Activated gamma-delta T cell (primary cell): ENCODE measurements at places on chromosomes 11 and 22.

GRCh38 chr11:83037877-83038276 lies 33.8 kb downstream of the RAB30 start:
- no peak for DNase-seq

DNA sequence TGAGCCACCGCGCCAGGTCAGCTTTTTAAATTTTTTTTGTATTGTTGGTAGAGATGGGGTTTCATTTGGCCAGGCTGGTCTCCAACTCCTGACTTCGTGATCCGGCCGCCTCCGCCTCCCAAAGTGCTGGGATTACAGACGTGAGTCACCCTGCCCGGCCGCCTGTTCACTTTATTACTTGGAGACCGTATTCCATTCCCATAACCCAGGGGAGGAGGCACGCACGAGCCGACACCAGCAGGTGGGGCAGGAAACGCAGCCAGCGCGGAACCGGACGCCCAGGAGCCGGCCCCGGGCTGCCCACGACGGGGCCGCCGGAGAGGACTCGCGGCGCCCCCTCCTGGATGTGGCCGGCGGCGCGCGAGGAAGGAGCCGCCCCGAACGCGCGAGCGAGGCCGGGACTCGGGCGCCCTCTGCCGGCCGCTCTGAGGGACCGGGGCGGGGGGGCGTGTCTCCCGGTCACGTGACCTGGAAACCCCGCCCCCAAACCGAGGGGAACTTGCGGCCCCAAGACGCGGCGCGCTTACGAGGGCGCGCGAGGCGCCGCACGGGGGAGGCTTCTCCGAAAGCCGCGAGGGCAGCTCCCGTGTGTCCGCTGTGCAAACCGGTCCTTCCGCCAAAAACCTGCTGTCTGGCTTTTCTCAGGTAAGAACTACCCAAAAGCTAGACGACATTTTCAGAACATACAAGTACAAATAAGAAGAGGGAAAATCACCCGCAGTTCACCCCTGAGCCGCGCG lies 11.6 kb upstream of the RNH1 start:
- no peak for DNase-seq

DNA sequence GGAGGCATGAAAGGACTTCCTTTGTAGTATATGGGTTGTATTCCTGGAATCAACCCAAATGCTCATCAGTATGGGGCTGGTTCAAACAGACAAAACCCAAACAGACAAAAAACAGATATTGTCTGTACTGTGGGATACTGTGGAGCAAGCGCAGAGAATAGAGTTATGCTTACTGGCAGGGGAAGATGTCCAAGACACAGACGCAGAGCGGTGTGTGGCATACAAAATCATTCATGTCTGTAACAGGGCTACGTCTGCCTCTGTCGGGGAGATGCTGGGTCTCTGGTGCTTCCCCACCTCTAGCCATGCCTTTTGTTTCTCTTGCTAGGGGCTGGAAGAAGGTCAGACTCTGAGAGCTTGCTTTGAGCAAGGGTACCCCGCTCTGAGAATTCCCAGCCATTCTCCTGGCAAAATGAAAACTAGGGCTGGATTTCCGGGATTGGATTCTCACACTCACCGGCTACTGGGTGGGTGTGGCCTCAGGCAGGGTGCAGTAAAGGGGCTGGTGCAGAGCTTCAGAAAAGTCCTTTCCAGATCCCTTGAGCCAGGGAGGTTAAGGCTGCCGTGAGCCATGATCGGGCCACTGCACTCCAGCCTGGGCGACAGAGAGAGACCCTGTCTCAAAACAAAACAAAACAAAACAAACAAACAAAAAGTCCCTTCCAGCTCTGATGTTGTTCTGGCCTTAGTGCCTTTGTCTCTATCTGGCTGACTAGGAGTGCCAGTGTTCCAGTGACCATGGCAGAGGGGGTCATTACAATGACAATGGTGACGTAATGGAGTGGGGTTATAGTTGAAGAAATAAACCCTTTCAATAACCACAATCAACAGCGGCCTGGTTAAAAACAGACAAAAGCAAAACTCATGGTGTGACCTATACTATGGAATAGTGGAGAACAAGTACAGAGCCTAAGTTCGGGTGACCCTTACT lies 2.9 kb upstream of the ABCC8 start:
- DNase-seq: no peak

GRCh38 chr11:130816546-130817329 lies 99.5 kb downstream of the SNX19 start:
- no peak for DNase-seq

GRCh38 chr11:26350002-26350401 lies 18.1 kb downstream of the ANO3 start:
- DNase-seq: no peak

DNA sequence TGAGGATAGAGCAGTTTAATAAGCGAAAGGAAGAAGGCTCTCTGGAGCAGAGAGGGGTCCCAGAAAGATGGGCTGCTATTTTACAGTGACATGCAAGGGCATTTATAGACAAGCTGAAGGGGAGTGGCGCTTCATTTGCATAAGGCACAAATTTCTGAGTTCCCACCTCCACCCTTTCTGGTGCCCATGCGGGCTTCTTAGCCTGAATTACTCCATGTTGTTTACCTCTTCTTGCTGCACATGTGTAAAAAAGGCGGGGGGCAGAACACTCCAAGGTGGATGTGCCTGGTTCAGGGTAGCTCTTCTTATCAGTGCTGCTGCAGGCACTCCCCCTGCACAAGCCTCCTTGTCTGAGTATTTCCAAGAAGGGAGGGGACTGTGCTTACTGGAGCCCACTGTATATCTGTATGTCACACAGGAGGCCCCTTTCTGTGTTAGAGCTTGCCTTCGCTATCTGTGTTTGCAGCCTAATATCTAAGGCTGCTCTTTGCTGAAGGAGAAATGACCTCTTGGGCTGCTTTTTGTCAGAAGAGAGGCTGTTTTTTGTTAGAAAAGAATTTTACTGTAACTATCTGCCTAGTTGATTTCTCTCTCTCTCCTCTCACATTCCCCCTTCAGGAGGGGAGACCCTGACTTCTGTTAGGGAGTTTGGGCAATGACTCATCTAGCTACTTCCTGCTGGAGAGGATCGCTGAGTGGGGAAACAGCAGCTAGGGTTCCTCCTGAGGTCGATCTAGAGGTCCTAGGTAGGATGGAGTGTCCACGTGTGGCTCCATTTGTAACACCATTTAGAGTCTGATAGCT lies 1057.0 kb upstream of the CNTN5 start:
- DNase-seq: no peak

DNA sequence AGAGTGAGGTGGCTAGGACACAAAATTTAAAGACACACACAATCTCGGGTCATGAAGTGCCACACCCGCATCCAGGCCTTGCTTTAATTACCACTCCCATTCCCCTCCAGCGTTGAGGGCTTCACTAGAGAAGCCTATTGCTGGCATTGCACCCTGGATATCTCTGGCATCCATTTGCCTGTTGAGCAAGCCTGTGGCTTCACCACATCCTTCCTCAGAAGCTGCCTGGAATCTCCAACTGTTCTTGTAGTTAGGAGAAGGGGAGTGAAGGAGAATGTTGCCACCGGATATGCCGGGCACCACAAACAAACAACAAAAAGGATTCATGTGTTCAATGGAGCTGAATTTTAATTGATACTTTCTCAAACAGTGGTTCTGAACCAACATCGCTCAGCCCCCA lies 34.4 kb upstream of the RCN1 start:
- no peak for DNase-seq

- DNase-seq: no peak
These were observed 1125.0 kb downstream of the BRD1 start for GRCh38 chr22:48702573-48703264.

GRCh38 chr11:103537904-103538502 lies 428.8 kb downstream of the DYNC2H1 start:
- DNase-seq: no peak

DNA sequence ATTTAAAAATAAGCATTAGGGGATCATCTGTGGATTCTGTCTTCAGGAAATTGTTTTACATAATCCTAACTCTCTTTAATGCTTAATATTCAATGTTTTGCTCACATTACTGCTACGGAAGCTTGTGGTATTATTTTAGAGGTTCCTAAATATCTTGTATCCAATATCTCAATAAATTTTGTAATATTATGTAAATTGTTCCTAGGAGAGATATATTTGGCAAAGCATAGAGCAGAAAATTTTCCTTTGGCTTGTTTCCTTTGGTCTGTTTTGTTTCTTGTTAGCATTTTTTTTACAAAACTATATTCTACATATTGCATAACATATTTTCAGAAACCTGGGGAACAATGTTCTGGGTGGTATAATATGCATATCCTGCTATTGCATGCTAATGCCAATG lies 144.8 kb downstream of the GRIA4 start:
- DNase-seq: no peak

DNA sequence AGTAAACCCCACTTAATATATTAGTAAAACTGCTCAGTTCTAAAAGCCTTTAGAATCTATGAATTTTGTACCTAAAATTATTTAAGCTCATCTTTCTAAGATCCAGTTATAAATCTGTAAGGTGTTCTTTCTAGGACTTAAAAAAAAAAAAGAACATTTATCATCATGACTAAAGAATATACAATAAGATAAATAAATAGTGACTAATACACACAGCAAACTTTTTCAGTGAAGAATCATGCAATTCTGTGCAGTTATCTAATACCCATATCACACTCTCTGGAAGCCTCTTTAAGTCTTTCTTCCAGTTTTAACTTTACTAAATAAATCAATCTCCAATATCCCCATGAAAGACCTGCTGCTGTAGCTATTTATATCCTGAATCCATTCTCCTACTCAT lies 59.8 kb downstream of the CEP57 start:
- DNase-seq: no peak

DNA sequence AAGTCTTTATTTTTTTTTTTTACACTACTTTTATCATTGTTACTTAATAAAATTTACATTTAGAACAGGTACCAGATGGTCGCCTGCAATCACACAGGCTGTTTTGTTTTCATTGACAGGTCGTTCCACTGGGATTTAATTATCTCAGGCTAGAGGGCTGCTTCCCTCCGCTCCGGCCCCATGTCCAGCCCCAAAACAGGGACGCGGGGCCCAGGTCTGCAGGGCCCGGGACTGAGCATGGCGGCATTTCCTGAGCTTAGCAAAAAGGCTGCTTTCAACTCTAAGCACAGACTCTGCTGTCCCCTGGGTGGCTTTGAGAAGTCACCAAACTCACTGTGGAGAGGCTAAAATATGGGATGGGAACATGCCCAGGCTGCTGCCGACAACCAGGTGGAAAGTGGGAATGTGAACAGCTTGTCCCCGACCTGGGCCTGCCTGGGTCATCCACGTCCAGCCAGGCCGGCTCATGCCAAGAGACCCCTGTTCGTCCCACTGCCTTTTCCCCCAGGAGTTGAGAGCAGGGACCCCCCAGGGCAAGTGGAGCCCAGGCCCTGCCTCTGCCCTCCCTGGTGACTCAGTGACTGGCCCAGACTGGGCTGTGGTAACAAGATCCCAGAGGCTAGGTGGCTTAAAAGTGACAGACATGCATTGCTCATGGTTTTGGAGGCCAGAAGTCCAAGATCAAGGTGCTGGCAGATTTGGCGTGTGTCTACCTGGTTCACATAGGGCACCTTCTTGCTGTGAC lies 150.0 kb downstream of the SHANK2 start:
- no peak for DNase-seq

GRCh38 chr11:132361011-132361550 lies 990.7 kb downstream of the NTM start:
- DNase-seq: no peak

DNA sequence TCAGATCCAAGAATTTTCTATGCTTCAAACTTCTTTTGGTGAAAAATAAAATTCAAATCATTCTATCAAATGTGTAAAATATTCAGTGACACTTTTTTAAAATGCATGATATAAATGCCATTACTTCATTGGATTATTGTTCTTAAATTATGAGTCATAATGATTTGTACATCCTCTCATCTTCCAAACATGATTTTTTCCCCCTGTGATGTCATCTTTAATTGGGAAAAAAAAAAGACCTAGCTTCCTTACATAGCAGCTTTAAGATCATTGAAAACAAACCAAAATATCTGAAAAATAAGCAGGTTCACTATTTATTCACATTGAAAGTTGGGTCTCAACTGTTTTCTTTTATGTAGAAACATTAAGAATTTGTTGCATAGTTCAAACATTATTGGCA lies 1549.4 kb downstream of the LRRC4C start:
- no peak for DNase-seq

GRCh38 chr22:19451570-19451969 lies 4.1 kb upstream of the C22orf39 start:
- no peak for DNase-seq

DNA sequence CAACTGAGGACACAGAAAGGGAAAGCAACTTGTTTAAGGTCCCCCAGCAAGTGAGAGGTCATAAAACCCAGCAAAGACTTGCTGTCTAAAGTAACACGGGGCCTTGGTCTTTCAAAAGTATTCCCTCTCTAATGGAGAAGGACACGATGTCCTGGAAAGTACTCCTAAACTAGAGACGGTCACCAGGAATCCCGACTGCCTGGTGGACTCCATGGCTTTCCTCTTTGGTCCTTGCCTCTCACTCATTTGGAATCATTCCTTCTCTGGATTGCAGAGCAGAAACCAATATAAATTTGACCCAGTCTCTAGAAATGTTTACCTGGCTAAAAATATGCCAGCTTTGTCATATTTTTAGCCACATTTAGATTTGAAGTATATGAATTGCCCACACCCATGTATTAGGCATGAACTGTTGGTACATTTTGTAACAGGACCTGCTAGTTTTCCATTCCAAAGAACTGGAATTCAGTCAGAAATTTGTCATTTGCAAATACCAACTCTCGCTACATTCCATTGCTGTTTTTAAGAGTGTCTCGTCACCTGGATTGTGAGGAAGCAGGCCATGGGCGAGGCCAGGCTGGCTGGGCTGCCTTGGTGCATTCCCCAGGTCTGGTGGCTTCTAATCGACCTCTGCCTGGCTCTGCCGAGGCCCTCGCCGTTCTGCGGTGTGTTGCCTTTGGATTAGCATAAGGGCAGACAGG lies 12.9 kb downstream of the NAV2 start:
- no peak for DNase-seq

DNA sequence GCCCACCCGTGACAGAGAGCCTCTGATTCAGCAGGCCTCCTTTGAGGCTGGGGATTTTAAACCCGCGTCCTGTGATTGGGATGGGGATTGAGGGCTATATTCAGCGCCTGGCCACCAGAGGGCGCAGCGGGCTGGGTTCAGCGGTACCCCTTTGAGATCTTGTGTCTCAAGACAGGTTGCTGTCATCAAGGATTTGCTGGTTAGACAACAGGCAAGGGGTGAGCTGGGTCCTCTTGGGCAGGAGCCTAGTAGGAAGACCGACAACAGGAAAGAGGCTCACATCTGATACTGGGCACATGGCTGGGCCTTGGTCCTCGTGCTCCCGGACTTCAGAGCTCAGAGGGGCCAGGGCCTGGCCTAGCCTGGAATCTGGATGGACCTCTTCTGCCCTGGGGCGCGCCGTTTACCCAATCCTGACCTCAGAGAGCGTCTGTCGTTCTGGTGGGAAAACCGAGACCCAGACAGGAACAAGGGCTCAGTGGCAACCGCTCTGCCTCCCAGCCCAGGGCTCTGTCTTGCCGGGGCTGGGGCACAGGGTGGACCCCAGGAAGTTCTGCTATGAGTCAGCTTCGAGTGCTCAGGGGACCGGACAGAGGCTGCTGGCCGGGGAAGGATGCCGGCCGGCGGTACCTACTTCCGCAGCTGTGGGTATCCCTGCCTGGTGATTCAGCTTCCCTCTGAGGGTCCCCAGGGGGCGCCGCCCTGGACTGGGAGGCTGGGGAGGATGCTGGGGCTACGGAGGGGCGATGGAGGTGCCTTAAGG lies 929 bp upstream of the SLC35E4 start:
- DNase-seq: peak; percentile 72
